ENCODE measurements at places on chromosomes 11 and 22.

DNA sequence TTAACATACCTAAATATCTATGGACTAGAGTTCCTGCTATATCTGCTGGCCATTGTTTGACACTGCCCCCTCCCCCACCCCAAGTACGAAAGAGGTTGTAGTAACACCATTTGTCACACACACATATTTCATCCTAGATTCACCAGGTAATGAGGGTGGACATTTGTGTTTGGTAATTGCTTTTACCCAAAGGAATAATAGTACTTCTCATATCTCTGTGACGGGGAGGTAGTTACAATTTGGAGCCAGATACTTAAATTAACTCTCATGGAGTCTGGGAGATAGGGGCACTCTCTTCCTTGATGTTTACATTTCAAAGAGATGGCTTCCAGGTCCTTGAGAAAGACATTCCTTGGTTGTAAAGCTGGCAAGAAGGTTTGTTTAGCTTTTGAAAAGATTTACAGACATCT is 38.7 kb downstream of the REXO2 start:
- DNase-seq: no peak

DNA sequence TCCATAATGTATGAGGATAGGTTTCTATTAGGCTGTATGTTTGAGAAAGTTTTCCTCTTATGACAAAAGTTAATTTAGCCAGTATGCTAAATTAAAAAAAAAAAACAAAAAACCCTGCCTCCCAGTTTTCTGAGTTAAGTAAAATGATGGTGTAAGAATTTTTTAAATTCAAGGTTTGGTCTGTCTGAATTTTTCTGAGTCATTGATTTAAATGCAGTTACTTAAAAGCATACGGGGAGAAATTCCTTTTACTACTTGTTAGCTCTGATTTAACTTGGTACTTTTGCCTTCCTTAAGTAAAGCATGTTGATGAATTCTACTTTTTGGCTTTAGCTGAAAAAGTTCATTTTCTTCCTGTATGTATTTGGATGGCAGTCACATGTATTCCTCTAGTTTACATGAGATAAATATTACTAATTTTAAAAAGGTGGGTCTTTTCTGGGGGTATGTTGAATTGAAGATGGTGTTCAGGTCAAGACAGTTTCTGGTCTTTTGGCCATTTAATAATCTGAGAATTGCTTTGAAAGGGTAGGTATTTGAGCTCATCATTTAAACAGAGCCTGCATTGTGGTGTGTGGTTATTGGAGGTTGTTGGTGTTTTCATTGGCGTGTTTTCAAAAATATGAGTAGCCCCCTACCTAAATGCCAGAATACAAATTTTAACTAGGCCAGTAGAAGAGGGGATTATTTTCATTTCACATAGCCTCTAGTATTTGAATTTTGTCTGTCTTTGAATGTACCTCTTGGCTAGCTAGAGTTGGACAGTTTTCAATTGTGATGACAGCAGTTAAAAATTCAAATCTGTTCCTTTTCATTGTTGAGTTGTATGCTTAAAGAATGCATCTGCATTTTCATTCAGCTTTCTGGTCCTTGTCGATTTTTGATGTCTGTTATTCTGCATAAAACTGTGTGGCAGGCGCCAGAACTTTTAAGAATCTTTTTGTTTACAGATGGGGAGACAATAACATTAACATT is 64.7 kb downstream of the MTMR3 start:
- no peak for DNase-seq

DNA sequence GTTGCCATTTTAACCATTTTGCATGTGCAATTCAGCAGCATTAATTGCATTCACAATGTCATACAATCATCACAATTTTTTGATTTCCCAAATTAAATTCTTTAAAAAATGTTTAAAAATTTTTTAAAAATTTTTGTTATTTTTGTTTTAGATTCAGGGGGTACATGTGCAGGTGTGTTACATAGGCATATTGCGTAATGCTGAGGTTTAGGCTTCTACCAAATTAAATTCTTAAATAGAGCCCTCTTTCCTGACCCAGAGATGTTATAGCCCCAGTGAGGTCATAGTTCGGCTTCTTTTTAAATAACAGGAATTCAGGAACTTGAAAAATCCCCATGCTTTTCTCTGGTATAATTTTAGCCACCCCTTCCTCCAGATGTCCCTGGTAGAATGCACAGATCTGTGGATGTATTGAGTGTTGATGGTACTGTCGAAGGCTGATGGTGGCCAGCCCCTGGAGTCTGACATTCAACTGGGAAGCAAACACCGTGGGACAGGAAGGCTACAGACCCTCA is 11.3 kb upstream of the AMPD3 start:
- DNase-seq: no peak

DNA sequence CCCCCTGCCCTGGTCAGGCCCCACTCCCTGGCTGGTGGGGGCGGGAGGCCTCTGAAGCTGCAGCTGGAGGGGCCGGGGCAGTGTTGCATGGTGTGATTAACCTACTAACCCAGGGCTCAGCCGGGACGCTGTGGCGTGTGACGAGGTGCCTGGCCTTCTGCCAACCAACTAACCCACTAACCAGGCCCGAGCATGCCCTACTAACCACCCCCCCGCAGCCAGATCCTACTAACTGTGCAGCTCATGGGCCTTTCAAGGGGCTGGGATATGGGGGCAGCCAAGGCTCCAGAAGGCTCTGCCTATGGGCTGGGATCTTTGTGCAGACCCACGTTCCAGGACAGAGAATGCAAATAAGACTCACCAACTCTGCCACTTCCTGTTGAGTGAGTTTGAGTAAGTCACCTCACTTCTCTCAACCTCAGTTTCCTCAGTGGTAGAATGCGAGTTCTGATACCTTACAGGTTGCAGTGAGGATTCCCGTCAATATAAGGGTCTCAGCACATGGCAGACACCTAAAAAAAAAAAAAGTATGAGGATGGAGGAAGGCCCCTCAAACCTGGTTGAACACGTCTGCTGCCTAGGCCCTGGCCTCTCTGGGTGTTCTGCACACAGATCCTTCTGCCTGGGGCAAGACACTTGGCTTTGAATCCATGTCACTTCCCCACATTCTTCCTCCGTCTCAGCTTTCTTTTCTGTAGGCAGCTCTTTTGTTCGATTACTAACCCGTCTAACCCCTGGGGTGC is 14.1 kb downstream of the MIAT start:
- DNase-seq: peak; percentile 20

DNA sequence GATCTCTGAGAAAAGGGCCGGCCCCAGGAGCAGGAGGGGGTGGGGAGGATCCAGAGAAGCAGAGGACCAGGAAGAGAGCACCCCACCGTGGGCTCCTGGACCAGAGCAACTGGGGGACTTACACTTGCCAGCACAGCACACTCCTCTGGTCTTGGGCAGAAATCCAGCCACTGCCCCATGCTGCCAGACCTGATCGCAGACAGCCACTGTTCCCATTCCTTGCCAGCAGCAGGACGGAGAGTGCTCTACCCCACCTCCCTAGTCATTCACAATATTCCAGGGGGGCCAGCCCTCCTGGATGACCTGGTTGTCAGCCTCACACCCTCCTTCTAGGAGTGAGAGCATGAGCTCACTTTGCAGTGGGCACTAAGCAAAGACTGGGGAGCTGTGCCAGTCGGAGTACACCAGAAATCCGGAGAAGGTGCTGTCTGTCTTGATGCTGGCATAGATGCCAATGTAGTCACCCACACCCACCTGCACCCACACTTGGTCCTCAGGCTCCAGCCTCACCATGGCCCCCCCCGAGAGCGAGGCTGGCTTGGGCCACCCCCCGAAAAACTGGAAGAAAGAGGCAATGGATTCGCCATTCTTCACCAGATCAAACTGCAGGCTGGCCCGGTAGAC is 1.6 kb downstream of the C1QTNF5 start:
- DNase-seq: no peak

GRCh38 chr11:26842478-26843282 is 120.8 kb upstream of the SLC5A12 start:
- DNase-seq: no peak

- no peak for DNase-seq
Measured at GRCh38 chr11:104979839-104980238, 11.5 kb upstream of the CASP4 start.

- DNase-seq: no peak
Measured at GRCh38 chr11:85745626-85746025, 59.6 kb upstream of the CCDC89 start.

- DNase-seq: no peak
Measured at GRCh38 chr11:17543041-17543440, 1.2 kb downstream of the USH1C start.

DNA sequence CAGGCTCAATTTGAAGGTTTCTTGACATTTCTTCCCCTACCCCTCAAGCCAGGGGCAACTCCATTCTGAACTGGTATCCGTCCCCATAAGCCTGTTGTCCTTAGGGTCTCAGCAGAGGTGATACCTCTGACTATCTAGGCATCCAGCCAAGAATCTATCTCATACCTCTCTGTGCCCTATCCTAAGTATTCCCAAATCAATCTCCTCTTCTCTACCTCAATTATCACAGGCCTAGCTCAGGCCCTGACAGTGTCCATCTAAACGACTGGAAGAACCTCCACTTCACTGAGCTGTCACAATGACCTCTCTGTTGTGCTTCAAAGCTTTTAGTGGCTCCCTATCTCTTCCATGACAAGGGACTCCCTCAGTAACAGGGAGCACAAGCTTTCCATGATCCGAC is 26.9 kb downstream of the HIRA start:
- no peak for DNase-seq

GRCh38 chr11:61254403-61255025 is 13.5 kb downstream of the PGA5 start:
- no peak for DNase-seq

- no peak for DNase-seq
Measured at GRCh38 chr11:99256614-99257013, 235.9 kb downstream of the CNTN5 start.

DNA sequence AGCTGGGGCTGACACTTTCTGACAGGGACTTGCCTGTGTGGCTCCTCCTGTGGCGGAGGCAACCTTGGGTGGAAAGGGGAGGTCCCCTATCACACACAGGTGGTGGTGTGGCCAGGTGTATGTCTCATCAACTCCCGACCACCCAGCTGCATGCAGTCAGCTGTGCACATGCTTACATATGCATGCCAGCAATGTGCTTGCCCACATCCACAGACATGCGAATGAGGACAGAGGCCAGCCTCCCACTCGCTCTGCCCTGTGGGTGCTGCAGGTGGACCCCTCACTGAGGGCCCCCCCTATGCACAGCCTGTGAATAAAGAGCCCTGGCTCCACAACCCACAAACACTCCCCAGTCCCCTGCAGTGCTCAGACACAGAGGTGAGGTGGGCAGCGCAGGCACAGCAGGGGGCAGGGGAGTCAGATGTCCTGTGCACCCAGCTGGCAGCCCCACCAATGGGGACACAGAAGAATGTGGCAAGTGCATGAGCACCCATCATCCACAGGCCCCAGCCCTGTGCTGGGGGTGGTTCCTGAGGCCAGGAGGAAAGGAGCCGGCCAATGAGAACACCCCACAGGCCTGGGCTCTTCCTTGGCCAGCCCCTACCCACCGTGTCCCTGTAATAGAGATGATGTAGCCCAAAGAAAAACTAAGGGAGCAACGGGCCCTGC is 9.5 kb downstream of the GNB1L start:
- DNase-seq: no peak

DNA sequence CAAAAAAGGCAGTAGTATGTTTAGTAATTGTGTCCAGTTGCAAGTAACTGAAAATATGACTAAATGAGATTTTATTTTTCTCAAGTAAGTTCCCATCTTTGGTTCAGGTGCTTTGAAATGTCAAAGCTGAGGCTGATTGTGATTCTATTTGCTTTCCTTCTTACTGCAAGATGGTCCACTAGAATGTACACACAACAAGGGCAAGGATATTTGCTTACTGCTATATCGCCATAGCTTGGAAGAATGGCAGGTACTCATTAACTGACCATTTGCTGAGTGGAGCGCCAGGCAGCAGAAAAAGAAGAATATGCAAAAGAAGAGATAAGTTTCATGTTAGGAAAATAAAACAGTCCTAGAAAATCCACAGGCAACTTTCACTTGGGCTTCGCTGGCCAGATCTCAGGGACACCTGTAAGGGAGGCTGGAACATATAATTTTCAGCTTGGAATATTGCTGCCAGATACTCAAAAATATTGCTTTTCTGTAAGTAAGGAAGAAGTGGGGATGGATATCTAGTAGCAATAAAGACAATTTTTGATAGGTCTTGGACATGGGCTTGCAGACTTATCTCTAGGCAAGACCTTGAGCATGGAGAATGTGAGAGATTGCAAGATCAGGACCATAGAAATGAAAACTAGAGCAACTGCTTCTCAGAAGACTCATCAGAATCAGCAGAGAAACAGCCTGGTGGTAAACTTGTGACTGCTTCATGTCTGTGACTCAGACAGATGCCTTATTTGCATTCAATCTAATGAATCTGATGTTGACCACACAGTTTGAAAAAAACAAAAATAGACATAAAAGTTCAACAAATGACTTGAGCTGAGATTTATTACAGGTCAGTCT is 44.8 kb upstream of the OR9Q1 start:
- no peak for DNase-seq

- peak; percentile 72 for DNase-seq
Measured at GRCh38 chr11:118406599-118407166, 5.3 kb downstream of the ATP5MG start.

- no peak for DNase-seq
Measured at GRCh38 chr11:1290052-1291040, 19.1 kb downstream of the TOLLIP start.

GRCh38 chr22:46115388-46115678 is 35.0 kb upstream of the PPARA start:
- no peak for DNase-seq
